ENCODE measurements at places on chromosomes 3 and 15.

GRCh38 chr15:31016446-31016915 lies 25.1 kb upstream of the MTMR10 start:
- DNase-seq: no peak

DNA sequence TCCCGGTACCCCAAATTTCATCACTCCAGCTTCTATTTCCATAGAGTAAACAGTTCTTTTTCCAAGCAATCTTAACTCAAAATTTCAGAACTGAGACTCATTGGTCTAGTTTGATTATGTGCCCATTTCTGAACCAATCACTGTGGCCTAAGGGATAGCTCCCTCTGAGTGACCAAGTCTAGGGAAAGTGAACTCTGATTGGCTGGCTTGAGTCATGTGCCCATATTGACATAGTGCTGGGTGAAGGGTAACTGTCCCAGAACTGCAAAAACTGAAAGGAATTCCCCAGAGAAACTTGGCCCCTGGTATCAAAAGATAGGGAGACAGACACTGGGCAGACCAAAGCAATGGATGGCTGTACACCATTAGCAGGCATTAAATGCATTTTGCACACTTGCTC lies 171.2 kb upstream of the WNT5A start:
- no peak for DNase-seq

DNA sequence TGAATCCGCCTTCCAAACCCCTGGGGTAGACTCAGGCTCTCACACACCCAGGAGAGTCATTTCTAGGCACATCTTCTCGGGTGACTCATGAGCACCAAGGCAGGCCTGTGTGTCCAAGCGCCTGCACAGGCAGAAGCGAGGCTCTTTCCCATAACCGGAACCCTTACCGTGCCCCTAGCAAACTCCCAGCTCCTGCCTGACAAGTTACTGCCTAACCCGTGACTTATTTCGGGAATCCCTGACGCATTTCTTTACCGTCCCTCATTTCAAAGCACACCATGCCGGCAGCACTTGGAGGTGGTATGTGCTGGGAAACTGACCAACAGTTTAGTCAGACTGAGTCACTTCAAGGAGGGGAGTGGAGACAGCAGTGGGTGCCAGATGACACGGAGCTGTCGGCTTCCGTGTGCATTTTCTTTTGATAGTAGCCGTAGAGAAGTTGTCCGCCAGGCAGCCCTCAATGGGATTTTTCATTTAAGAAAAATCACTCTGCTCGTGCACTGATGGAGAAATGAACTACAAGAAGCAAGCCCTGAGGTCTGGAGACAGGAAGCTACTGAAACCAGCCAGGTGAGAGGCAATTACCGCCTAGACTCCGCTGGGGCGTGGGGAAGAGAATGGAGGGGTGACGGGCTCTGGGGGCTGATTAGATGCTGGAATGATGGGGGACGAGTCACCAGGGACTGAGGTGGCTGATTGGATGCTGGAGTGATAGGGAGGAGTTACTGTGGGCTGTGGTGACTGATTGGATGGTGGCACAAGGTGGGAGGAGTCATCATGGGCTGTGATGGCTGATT lies 17.3 kb upstream of the HRH1 start:
- DNase-seq: no peak

DNA sequence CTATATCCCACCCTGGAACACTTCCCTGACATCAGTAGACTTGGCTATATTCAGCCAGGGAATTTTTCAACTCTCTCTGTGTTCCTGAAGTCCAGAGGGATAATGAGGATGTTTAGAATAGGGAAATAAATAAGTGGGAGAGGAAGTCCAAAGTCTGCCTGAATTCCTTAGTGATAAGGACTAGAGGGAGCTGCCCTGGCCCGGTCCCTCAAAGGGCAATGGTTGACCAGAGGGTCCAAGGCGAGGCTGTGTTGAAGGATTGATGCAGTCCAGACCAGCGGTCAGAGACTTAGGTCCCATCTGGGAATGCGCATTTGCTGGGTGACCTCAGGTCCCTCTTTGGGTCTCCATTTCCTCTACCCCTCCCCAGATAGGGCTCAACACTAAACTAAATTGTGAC lies 7.9 kb downstream of the VIPR1 start:
- no peak for DNase-seq

DNA sequence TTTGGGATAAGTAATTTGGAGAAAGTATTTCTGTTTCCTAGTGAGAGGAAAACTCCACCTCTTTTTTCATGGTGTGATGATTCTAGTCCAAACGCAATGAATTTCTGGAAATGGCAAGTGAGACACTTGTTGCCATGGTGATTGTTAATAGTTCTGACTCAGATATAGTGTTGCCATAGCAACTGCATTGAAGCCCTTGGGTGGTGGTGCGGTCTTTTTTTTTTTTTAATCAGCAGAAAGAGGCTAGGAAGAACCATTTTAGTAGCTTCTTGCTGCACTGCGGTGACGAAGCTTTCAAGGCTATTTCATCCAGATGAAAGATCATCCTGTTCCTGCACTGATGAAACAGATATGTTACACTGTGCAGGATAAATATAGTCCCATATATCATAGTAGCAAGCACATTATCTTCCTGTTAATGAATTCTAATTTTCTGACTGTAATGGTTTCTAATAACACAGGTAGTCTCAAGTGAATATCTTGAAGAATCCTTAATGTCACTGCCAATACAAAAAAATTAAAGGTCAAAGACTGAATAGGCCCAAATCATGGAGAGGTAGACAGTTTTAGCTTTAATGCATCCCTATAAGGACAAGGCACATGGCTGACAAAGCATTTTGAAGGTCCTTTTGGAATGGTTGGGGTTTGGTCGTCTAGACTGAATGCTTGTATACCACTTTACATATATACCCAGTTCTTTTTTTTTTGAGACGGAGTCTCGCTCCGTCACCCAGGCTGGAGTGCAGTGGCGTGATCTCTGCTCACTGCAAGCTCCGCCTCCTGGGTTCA lies 125.1 kb upstream of the ZBTB20 start:
- no peak for DNase-seq

- DNase-seq: no peak
Measured at GRCh38 chr3:146513386-146514051, 30.9 kb downstream of the PLSCR1 start.

DNA sequence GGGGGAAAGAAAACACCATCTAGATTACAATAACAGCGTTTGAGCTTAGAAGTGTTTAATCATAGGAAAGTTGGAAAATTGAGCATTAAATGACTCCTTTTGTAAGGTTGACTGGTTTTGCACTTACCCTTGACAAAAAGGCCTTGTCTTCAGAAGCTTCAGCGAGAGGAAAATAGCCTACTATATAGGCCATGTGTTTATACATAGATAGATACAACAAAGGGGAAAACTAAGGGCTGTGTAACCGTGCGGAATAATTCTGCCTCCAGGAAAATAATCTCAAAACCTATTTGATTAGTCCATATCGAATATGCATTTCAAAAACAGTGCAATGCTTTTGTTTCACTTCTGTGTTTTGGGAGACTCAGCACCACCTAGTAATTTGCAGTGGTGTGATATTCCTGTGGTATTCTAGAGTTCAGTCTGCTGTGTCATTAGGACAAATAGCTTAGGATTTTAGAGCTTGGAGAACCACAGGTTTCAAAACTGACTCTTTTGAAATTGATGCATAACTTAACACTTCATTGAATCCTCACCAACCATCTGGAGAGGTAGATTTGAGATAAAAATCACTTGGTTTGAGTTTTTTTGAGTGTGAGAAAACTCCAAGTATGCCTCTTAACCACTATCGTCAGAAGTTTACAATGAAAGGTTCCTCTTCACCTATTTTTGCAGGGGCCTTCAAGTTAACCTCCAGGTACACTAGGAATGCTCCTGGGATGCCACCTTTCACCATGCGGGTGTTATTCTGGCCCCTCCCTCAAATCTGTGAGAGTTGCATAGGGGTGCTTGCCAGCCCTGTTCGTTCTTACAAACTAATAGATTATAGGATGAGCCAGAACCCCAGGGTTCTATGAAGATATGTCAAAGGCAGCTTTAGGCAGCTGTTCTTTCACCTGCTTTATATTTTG lies 1.9 kb downstream of the ARHGAP31 start:
- DNase-seq: no peak

DNA sequence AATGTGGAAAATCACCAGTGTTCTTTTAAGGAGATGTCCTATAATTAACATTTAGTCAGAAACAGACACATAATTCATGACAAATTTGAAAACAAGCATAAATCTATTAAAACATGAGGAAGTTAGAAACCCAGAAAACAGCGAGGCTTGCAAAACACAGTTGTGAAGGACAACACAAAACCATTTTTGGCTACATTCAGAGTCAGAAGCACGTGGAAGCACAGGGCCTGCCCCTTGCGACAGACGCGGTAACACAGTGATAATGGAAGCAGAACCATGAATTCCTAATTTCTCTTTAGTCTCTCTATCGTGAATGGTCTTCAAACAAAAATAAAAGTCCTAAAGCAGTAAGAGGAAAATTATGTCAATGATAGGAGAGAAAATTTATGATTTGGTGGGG lies 12.2 kb downstream of the NCEH1 start:
- no peak for DNase-seq

DNA sequence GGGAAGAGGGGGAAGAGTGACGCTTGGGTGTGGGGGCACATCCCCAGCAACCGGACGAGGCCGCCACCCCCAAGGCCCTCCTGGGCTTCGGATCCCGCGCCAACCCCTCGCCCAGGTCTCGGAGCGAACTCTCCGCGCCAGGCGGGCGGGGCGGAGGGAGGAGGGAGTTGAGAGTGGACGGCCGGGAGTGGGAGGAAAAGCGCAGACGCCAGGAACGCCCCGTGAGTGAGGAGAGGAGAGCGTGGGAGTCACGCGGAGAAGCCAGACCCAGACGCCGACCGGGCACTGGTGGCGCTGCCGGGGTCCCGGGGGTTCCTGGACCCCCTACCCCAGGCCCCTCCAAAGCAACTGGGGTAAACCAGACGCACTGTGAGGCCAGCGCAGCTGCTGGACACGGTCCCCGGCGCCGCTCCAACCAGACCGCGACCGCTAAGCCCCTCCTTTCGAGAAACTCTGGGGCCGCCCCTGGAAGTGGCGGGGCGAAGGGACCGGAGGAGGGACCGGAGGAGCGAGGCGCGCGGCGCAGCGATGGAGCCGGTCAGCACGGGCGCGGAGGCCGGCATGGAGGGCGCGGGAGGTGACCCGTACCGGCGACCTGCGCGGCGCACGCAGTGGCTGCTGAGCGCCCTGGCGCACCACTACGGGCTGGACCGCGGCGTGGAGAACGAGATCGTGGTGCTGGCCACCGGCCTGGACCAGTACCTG lies at the start of gene EFCC1:
EFCC1 (plus strand) TSS at position 204 of the 705 bp plus-strand sequence; CDS start at position 529, 325 bp downstream.
- no peak for DNase-seq

DNA sequence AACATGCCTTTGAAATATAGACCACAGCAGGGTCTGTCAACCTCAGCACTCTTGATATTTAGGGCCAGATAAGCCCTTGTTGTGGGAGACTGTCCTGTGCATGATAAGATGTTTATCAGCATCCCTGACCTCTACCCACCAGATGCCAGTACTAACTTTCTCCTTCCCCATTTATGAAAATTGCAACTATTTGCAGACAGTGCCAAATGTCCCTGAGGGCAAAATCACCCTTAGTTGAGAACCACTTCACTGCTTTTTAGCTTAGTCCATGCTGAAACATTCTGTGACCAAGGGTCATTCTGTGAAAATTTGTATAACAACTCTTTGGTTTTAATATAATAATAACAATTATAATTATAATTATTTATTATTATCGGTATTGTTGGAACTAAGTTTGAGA lies 1032.4 kb downstream of the MCTP2 start:
- DNase-seq: no peak

DNA sequence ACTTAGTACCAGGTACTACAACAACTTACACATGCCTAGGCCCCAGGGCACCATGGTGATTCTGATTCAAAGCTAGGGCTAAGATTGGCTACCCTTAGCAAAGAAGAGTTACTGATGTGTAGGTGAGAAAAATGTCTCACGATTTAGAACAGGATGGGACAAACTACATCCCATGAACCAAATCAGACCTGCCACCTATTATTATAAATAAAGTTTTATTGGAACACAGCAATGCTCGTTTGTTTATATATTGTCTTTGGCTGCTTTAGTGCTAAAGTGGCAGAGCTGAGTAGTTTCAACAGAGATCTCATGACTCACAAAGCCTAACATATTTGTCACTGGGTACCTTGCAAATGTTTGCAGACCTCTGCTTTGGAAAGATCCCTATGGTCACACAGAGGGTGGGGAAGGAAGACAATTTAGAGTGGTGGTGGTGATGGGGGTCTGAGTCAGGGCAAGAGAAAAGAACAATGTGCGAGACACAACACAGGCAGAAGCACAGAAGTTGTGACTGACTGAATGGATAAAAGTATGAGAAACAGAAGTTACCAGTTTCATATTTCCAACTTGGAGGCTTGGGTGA lies 770.6 kb upstream of the CFAP20DC start:
- DNase-seq: no peak

All from NCI-H187 treated with DMSO at 0.1 percent for 48 hours (cell line).